Bronchial epithelial cell (primary cell): ENCODE measurements at places on chromosomes 13 and 19. TPM values are rescaled to one million over a fixed set of nuclear protein-coding genes. Genes with fewer than 3 reads are reported as not detected.

DNA sequence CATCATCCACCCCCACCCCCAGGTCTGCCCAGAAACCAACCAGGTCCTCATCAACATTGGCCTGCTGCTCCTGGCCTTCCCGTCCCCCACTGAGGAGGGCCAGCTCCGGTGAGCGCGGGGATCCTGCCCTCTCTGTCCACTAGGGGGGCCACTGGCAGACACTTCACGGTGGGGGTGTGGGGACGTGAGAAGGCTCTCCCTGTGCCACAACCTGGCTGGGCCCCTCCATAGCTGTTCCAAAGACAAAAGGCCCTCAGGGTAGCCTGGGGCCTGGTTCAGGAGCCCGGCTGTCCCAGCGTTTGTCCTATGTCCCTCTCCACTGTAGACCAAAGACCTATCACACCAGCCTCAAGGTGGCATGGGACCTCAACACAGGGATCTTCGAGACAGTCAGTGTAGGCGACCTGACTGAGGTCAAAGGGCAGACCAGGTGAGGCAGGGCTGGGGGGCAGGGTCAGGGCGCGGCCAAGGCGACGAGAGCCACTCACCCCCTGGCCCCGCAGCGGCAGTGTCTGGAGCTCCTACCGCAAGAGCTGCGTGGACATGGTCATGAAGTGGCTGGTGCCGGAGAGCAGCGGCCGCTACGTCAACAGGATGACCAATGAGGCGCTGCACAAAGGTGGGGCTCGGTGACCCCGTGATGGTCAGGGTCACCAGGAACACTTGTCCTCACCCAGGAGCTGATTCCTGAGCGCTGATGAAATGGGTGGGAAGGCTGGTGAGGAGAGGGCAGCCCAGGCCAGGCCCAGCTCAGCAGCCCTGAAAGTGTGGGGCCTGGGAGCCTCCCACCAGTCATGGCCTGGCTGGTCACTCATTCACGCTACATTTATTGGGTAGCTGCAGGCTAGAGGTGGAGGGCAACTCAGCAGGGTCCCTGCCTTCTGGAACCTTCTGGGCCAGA is 7.9 kb downstream of the DCAF15 start:
- DNase-seq, result no peak

GRCh38 chr19:50780753-50781435 is 9.3 kb upstream of the ACP4 start:
- no peak for DNase-seq

GRCh38 chr19:3073159-3073563 is 10.9 kb upstream of the TLE5 start:
- DNase-seq, result peak; percentile 46

The RUBCNL gene
- under 0.01 TPM in 1 of 2 replicates, not detected in the other for total RNA-seq

DNA sequence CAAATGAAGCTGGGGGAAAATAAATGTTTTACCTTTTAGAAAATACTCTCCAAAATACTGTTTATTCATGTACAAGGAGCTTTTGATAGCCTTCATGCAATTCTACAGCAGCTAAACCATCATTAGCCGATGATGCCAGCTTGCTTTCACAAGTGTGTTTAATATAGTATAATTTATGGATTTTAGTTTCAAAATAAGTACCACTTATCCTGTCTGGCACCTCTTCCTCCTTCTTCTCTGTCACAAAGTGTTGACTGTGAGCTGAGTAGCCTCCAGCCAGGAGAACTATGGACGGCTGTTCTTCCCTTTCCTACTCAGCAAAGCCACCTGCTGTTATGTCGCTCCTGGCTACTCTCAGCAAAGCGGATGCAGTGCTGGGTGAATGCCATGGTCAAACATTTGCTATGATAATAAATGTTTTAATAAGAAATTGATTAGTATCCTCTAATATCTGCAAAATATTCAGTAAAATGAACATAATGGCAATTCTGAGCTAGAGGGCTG is 238.2 kb downstream of the LIG4 start:
- DNase-seq, result no peak

GRCh38 chr13:33108620-33109019 is 92.4 kb downstream of the KL start:
- DNase-seq, result no peak

DNA sequence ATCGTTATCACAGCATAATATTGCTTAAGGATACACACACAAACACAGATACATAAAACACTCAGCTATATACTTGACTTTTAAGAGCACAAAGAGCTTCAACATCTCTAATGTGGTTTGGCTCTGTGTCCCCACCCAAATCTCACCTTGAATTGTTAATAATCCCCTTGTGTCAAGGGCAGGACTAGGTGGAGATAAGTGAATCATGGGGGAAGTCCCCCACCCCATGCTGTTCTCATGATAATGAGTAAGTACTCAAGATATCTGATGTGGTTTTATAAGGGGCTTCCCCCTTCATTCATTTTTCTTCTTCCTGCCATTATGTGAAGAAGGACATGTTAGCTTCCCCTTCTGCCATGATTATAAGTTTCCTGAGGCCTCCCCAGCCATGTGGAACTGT is 481.4 kb downstream of the PCDH9 start:
- DNase-seq, result peak; percentile 2

The CLEC4G gene
- total RNA-seq, result not detected in 2 replicates
